ENCODE measurements at places on chromosomes 5 and 9. TPM values are rescaled to one million over a fixed set of nuclear protein-coding genes. Genes with fewer than 3 reads are reported as not detected.
A peak's percentile ranks its signal among the peaks of the same experiment; 100 is the strongest.

FGF1 gene
- total RNA-seq = 2.2 TPM

KIAA1958 gene
- 74.8 TPM for total RNA-seq

SLC34A1 gene
- not detected for total RNA-seq

DNA sequence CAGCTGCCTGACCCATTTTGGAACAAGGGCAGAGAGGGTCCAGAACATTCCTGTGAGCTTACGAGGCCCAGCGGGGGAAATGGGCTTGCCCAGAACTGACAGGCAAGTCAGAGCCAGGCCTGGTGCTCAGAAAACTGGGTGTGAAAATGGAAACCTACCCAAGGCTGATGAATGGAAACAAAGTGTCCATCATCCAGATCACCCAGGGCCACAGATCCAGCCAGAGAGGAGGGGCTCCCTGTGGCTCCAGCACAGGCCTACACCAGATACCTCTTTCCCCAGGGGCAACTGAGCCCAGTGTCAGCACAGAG, 3.1 kb downstream of the CLTB start:
- H3K27ac ChIP-seq = peak overlapping the region; percentile 36
- H3K27me3 ChIP-seq = no peaks in the 10 kb centered on the region
- peaks cover 34% of the 10 kb centered on the region for H3K4me1 ChIP-seq
- H3K36me3 ChIP-seq = no peaks in the 10 kb centered on the region

DNA sequence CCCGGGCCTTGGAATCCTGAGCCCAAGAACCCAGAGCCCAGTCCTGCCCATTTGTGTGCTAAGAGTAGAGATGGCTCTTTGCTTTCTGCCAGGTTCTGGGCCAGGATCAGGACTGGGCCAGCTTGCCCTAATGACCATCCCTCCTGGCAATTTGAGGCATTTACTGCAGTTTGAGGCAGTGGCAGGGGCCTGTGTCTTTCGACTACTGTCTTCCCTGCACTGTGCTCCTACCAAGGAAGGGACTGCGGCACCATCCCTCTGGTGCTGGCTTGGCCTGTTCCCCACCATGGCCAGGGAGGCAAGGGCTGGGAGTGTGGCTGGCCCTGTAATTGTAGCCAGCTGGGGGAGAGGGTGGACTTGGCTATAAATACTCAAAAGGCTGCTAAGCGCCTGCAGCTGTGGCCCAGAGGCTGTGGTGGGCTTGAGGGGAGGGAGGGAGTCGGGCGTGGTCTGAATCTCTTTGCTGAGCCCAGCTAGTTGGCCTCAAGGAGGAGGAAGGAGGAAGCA, 4.6 kb downstream of the ENHO start:
- H3K27me3 ChIP-seq = no peaks in the 10 kb centered on the region
- no peak overlapping the region for H3K27ac ChIP-seq
- no peak for DNase-seq
- H3K4me3 ChIP-seq = no peak overlapping the region
- H3K4me1 ChIP-seq = peaks cover 9% of the 10 kb centered on the region
- H3K36me3 ChIP-seq = no peaks in the 10 kb centered on the region

DNA sequence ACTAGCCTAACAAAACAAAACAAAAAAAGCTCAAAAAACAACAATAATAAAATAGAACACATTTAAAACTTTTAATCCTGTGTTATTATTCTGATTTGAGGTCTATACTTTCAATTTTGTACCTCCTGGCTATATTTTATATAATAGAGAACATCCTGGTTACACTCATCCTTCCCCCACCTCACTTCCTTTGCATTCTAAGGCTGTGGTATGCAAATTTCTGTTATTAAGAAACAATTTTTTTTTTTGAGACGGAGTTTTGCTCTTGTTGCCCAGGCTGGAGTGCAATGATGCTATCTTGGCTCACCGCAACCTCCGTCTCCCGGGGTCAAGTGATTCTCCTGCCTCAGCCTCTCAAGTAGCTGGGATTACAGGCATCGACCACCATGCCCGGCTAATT, 3.1 kb upstream of the RPL37 start:
- no peaks in the 10 kb centered on the region for H3K36me3 ChIP-seq
- no peak for DNase-seq
- H3K27me3 ChIP-seq = no peaks in the 10 kb centered on the region

DNA sequence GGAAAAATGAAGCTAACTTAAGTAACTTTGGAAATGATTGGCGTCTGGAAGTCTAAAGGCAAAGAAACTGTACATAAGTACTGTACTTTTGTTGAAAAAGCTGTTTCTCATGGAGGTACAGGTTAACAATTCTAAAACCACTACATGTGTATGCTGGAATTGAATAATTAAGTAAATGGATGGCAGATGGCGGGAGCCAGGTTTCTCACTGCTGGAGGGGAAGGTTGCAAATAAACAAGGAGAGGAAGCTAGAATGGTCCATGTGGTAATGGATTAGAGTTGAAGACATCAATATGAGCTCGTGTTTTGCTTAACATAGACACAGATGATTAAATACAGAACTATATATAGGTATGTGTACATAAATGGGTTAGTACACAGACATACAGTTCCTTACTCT, 43.2 kb upstream of the ASTN2 start:
- DNase-seq = no peak
- no peak overlapping the region for H3K27ac ChIP-seq
- no peak overlapping the region for H3K4me3 ChIP-seq
- no peaks in the 10 kb centered on the region for H3K4me1 ChIP-seq

- no peaks in the 10 kb centered on the region for H3K27me3 ChIP-seq
- DNase-seq = no peak
- no peaks in the 10 kb centered on the region for H3K36me3 ChIP-seq
- no peak overlapping the region for H3K27ac ChIP-seq
These were observed 159.0 kb downstream of the TLE1 start for GRCh38 chr9:81530310-81530810.

- no peaks in the 10 kb centered on the region for H3K36me3 ChIP-seq
- no peak overlapping the region for H3K27ac ChIP-seq
- peaks cover 11% of the 10 kb centered on the region for H3K4me1 ChIP-seq
- no peak for DNase-seq
- H3K27me3 ChIP-seq = no peaks in the 10 kb centered on the region
These were observed 864 bp upstream of the GRIN3A start for GRCh38 chr9:101739311-101739710.

DNA sequence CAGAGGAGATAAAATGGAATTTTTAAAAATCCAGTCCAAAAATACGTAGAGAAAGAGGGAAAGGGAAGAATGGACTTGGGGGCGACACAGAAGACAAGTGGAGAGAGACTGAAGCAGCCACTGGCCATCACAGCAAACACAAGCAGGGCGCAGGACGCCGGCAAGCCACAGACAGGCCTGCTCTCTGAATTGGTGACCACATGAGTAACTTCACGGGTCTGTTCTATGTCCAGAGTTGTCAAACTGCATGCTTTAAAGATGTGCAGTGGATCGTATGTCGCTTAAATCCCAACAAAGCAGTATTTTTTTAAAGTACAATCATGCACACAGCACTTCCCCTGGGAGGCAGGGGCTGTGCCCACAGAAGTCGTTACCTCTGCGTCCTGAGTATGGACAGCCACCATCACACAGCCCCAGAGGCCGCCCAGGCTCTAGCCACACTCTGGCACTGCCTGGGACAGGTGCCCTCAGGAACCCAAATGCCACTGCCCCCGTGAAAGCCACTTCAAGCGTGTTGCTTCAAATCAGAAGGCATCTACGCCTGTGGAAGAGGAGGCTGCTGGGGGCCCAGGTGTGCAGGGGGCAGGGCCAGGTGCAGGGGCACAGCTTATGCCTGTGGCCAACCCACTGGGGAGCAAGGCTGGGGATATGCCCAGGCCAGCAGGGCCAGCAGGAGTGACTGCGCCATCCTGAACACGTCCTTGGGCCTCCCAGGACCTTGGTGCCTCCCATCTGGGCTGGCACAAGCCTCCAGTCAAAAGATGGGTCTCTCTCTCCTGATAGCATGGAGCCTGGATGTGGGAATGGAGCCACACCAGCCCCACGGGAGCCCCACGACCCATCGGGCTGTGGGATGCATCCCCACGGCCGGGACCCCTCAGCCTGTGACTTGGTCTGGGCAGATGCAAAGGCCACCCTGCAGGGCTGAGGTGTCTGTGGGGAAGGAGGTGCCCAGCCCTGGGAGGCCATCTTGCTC, 5.9 kb upstream of the LRRC14B start:
- no peaks in the 10 kb centered on the region for H3K36me3 ChIP-seq
- no peak overlapping the region for H3K27ac ChIP-seq
- no peaks in the 10 kb centered on the region for H3K4me1 ChIP-seq
- no peak overlapping the region for H3K4me3 ChIP-seq
- no peak for DNase-seq
- no peaks in the 10 kb centered on the region for H3K27me3 ChIP-seq

- H3K4me1 ChIP-seq = no peaks in the 10 kb centered on the region
- no peak overlapping the region for H3K27ac ChIP-seq
- DNase-seq = no peak
- H3K4me3 ChIP-seq = no peak overlapping the region
- no peaks in the 10 kb centered on the region for H3K36me3 ChIP-seq
- H3K27me3 ChIP-seq = no peaks in the 10 kb centered on the region
These were observed 4.1 kb upstream of the GBGT1 start for GRCh38 chr9:133167769-133168168.

DNA sequence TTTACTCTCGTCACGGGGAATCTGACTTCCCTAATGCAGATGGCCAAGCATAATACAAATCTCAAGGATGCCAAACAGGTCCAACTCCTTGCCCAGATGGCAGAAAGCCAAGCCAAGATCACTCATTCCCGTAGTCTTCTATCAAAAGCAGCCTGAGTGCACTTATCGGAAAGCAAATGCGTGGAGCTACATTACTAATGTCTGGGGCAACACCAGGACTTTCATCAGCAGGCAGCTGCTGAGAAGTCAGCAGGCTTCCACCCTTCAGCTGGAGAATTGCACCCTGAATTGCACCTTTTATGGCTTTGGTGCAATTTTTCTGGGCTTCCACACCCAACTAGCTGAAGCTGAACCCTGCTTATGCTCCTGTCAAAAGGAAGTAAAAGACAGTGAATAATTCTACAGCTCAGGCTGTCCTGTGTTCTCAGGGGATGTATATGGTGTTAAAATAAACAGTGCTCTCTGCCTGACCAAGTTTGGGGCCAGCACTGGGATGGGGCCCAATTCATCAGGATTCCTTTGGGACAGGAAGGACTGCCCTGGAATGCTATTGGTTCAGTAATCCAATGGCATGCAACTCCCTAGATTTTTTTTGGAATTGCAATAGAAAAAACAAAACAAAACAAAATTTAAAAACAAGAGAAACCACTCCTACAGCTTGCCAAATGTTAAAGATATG, 92.6 kb downstream of the DPYSL3 start:
- H3K4me1 ChIP-seq = peaks cover 7% of the 10 kb centered on the region
- no peak overlapping the region for H3K27ac ChIP-seq

DNA sequence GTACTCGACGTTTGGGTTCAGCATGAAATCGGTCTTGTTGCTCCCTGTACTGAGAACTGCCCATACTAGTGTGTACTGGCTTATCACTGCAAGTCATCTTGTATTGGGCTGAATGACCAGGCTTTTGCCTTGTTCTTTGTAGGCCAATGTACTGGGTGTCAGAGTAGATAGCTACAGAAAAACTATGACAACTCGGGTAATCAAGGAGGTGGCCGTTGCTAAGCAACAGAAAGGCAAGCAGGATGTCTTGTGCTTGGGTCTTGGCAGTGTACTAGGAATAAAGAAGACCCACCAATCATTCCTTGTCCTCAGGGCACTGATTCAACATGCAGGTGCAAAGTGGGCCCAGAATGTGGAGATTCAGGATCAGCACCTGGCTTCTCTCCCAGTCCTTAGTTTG, 11.9 kb upstream of the SHISAL2B start:
- no peaks in the 10 kb centered on the region for H3K36me3 ChIP-seq
- no peak overlapping the region for H3K4me3 ChIP-seq
- no peaks in the 10 kb centered on the region for H3K4me1 ChIP-seq
- H3K27ac ChIP-seq = no peak overlapping the region

- H3K36me3 ChIP-seq = no peaks in the 10 kb centered on the region
- H3K4me3 ChIP-seq = no peak overlapping the region
- no peaks in the 10 kb centered on the region for H3K4me1 ChIP-seq
- no peaks in the 10 kb centered on the region for H3K27me3 ChIP-seq
These were observed 47.1 kb downstream of the SPIN1 start for GRCh38 chr9:88435336-88435735.

DNA sequence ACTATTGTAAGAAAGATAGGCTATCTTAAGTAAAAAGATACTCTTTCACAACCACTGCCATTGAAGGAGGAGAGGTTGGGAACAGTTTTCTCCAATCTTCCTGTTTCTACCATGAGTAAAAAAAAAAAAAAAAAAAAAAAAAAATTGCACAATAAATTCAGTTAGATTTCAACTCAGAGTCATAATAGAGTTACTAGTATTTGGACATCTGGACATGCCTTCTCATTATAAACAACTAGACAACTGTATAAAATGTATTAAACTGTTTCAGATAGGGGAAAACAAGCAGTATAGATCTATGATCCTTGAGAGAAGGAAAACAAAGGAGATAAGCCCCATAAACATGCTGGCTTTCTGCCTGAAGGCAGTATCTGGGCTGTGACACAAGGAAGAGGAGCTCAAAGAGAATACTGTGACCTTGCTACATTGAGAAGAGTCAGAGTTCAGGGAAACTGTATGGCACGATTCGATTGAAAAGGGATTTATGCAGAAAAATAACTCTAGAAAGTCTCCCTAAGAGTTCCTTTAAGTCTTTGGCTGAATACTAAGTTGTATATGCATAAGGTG, 249.2 kb upstream of the POU5F2 start:
- H3K4me3 ChIP-seq = no peak overlapping the region
- no peak for DNase-seq
- H3K4me1 ChIP-seq = no peaks in the 10 kb centered on the region
- H3K27ac ChIP-seq = peak overlapping the region; percentile 23
- no peaks in the 10 kb centered on the region for H3K36me3 ChIP-seq

DNA sequence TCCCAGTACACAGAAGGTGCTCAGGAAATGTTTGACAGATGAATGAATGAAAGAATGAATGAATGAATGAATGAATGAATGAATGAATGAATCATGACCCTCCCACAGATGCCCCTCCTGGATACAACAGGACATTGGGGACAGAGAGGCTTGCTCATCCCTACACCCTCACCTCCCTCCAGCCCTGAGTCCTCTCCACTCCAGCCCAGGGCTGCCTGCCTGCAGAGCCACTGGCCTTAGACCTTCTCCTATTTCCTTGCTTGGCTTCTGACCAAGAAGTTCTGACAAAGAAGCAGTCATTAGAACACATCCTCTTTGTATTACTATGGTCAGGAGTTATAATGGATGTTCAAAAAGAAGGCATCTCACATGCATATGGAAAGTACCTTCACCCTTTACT, 240.7 kb upstream of the DAPK1 start:
- H3K27ac ChIP-seq = no peak overlapping the region
- no peak overlapping the region for H3K4me3 ChIP-seq
- no peaks in the 10 kb centered on the region for H3K27me3 ChIP-seq
- H3K4me1 ChIP-seq = peaks cover 14% of the 10 kb centered on the region
- peak; percentile 48 for DNase-seq
- no peaks in the 10 kb centered on the region for H3K36me3 ChIP-seq

GRCh38 chr5:159218595-159219023, 9.3 kb upstream of the RNF145 start:
- no peak overlapping the region for H3K27ac ChIP-seq
- DNase-seq = no peak
- no peak overlapping the region for H3K4me3 ChIP-seq
- no peaks in the 10 kb centered on the region for H3K27me3 ChIP-seq
- no peaks in the 10 kb centered on the region for H3K4me1 ChIP-seq
